KBM-7 (cell line): ENCODE measurements at places on chromosomes 6 and 20.

GRCh38 chr6:90610751-90611542 lies 24.1 kb upstream of the MAP3K7 start:
- peak; percentile 46 for DNase-seq

- DNase-seq = no peak
Measured at GRCh38 chr6:132446141-132446854, 45.0 kb upstream of the MOXD1 start.

DNA sequence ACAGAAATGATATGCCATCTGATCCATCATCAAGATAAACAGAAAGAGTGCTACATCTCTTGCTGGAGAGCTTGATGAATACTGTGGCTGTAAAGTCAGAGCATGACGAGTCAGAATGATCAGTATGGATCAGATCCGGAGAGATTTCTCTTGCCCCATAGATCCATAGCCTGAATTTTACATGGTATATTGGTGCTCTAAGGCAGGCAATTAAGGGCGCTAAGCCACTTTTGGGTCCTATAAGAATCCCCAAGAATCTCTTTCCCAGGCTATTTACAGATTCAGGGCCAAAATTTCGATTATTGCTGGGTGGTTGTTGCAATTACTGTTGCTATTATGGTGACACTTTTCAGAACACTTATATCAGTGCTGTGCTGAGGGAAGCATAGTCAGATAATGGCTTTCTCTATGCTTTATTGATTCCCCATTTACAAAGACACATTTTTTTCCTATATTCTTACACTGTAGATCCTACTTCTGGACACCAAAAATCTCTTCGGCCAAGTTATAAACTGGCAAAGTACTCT lies 94.4 kb downstream of the ADGRB3 start:
- DNase-seq = no peak

GRCh38 chr20:46296526-46297250 lies 11.6 kb downstream of the CDH22 start:
- no peak for DNase-seq

DNA sequence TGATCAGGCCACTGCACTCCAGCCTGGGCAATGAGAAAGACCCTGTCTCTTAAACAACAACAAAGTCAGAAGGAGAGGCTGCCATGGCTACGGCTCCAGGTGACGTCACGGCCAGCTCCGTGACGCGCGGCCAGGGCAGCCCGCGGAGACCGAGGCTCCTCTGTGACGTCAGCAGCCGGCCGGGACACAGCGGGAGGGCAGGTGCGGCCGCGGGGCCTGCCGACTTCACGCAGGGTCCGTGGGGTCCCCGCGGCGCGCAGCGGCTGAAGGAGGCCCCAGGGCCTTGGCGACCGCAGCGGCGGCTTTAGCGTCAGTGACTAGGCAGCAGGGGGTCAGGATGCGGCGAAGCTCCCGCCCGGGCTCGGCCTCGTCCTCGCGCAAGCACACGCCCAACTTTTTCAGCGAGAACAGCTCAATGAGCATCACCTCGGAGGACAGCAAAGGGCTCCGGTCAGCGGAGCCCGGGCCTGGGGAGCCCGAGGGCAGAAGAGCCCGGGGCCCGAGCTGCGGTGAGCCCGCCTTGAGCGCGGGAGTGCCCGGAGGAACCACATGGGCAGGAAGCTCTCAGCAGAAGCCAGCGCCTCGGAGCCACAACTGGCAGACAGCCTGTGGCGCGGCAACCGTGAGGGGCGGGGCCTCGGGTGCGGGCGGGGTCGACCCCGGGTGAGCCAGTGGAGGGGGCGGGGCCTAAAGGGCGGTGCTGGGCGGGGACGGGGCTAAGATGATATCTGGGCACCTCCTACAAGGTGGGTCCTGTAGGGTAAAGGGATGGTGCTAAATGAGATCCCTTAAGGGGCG lies at the start of gene SPAG4:
Gene SPAG4, plus strand, starts transcription at position 163 of the 798 bp plus-strand sequence. Its CDS starts 175 bp downstream, at position 338.
- no peak for DNase-seq

DNA sequence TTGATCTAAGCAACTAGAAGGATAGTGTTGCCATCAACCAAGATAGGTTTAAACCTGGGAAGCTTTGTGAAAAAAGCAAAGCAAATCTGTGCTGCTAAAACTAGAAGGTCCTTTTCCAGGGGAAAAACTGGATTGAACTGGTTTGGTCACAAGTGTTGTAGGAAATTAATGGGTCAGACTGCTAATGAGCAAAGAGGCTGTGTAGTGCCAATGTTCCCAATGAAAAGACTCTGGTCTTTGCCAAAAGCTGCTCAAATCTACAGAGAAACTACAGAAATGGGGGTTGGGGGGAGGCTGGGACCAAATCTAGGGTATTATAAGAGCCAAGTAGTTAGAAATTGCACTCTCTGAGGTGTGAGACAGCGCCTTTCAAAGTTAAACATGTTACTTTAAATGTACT lies 85.0 kb downstream of the PLCG1 start:
- no peak for DNase-seq

GRCh38 chr20:8876366-8876765 lies 192.5 kb upstream of the PLCB4 start:
- DNase-seq = no peak

DNA sequence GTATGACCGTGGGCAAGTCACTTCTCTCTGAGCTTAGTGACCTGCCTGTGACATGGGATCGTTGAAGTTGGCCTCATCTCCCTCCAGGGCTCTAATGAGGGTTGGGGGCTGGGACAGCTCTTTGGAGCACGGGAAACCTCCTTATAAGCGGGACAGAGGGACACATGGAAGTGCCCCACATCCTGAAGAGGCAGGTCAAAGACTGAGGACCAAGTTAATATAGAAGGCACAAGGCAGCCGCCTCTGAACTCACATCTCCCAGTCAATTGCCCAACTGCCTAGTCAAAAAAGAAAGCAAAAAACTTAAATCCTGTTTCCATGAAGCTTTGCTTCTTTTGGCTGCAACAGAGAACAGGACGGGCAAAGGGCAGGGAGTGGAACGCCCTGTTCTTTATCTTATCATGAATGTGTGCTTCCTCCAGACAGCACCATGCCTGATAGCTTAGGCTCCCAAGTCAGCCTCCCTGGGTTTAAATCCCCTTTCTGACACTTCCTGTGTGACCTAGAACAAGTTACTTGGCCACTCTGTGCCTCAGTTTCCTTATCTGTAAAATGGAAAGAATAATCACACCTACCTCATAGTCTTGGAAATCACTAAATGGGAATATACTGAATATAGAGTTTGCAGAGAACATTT lies 27.1 kb downstream of the LBP start:
- DNase-seq = no peak

GRCh38 chr6:14440940-14441781 lies 323.6 kb downstream of the CD83 start:
- no peak for DNase-seq

GRCh38 chr6:119661628-119662027 lies 312.1 kb upstream of the MAN1A1 start:
- DNase-seq = no peak

- peak; percentile 59 for DNase-seq
Measured at GRCh38 chr6:108897371-108897770, 49.1 kb downstream of the ARMC2 start.

DNA sequence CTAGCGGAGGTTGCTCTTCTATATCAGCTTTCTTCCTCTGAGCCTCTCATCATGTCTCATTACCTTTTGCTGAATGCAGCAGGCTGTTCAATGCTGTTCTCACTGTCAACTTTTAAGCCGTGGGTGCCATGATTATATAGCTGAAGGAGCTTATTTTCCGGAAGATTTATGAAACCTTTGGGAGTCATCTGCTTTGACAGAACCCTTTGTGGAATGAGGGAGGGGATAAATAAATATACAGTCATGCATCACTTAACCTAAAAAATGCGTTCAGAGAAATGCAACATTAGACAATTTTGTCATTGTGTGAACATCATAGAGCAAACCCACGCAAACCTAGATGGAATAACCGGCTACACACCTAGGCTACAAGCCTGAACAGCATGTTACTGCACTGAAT lies 102.2 kb upstream of the AKAP12 start:
- DNase-seq = no peak

DNA sequence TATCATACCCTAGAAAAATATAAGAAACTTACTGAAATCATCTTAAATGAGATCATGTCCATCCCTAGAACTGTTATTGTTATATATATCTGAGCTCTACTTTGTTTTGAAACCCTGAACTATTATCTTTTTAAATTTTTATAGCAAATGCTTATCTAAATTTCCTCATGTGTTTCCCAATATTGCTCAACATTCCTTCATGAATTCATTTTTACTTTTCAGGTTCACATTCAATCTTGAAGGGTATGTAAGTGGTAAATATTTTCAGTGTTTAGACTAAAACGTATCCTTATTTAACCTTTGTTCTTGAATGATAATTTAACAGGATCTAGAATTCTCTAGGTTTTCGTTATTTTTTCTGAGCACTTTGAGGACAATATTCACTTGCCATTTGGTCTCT lies 23.9 kb downstream of the PDE7B start:
- no peak for DNase-seq

- DNase-seq = no peak
Measured at GRCh38 chr6:1255636-1256365, 56.1 kb upstream of the FOXQ1 start.

- DNase-seq = no peak
Measured at GRCh38 chr20:8589956-8590355, 457.9 kb downstream of the PLCB1 start.

- no peak for DNase-seq
Measured at GRCh38 chr20:52824494-52825216, 147.5 kb upstream of the TSHZ2 start.

DNA sequence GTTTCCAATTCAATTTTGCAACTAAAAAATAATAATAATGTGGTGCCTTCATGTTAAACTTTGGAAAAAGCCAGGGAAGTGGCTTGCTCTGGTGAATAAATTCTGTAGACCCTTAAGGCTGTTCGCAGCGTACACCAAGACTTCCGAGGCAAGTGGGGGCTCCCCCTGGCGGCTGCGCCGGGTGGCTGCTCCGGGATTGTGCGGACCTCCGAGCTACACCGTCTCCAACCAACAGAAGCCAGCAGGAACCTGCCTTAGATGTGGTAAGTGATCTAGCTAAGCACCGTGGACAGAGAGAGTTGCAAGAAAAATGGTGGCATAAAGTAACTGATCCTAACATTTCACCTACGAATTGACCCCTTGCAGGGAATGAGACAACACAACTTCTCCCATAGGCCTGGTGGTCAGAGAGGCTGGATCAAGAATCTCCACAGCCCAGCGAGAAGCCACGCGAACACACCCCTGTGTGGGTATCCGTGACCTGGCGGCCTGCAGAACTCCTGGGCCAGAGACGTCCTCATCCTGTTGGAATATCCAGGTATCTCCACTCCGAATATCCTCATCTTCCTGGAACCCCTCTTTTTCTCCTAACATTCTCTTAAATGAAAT lies 69.6 kb downstream of the TBXT start:
- peak; percentile 70 for DNase-seq
